ENCODE measurements at places on chromosomes 1 and 21.

DNA sequence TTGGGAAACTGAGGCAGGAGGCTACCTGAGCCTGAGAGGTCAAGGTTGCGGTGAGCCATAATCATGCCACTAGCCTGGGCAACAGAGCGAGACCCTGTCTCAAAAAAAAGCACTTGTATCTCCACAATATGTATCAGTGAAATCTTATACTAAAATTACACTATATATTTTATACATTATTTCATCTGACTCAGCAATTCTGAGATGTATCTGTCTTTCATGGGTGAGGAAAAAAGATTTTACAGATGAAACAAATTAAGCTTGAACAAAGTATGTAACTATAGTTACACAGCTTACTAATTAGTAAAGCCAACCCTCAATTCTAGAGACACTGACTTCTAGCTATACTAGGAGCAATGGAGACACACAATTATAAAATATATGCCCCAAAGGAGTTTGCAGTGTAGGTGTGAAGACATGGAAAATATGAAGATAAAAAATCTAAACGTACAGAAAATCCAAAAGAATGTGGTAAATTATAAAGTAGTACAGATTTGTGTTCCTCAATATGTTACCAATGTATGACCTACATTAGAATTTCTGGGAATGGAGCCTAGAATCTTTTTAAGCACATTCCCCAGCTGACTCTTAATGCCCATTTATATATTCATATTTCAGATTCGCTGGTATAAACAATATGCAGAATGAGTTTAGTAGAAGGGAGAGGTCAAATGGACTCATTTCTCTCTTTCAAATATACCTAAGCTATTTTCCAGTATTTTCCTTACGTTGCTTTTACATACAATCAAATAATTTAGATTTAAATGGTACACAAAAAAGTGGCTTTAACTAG lies 14.6 kb downstream of the GTF2B start:
- no peak for DNase-seq

DNA sequence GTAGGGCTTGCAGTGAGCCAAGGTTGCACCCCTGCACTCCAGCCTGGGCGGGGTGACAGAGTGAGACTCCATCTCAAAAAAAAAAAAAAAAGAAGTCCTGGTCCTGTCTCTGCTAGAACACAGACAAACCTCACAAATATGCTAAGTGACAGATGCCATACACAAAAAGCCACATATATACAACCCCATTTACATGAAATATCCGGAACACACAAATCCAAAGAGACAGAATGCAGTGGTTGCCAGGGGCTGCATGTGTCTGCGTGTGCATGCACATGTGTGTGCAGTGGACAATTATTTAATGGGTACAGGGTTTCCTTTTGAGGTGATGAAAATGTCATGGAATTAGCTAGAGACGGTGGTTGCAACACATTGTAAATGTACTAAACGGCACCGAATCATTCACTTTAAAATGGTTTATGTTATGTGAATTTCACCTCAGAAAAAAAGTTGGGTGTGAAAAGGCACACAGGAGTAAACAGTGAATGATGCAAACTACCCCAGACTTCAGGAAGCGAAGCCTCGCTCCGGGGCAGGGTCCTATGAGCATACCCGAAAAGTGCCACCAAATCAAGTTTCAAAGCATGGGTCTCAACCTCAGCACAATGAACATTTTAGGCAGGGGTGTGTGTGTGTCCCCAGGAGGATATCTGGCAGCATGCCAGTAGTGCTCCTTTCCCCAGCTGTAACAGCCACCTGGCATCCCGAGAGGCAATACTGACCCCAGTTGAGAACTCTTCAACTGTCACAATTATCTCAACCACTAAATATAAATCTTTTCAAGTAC lies 48.3 kb downstream of the GNB1 start:
- DNase-seq: no peak

DNA sequence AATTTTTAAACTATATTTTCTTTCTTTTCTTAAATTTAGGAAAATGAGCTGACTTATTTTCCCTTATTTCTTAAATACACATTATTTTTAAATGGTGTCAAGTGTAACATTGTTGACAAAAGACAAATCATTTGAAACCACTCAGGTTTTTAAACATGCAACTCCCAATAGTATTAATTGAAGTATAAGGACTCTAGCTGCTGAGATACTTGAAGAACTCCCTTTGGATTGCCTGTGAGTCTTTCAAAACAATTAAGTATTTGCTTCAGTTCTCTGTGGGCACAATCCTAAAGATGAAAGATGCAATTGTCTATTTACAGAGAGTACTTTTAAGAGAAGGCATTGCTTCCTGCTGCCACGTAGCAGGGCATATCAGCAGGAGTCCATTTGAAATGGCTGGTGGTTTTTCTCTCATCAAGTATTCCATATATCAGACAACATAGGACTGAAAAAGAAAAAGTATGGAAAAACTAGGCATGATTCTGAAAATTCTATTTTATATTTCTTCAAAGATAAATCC lies 373.4 kb downstream of the NEGR1 start:
- no peak for DNase-seq

- peak; percentile 39 for DNase-seq
Observed at GRCh38 chr1:204363335-204364114, 3.8 kb upstream of the PLEKHA6 start.

GRCh38 chr1:51488372-51489050 lies 30.6 kb downstream of the EPS15 start:
- DNase-seq: no peak

DNA sequence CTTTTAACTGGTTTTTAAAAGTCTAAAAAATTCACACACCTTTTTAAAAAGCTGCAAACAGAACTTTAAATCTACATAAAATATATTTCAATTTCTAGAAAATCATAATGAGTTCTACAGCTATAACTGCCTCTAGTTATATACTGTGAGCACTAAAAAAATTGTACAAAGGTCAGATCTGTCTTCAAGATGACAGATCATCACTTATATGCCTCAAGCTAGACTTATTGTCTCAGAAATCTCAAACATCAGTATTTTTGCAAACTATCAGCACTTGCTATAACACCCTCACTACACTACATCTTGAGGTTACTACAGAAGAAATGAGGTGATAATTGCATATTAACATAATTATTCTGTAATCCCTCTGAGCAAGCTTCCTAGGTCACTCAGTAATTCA lies 76.5 kb downstream of the ZNF644 start:
- DNase-seq: no peak

DNA sequence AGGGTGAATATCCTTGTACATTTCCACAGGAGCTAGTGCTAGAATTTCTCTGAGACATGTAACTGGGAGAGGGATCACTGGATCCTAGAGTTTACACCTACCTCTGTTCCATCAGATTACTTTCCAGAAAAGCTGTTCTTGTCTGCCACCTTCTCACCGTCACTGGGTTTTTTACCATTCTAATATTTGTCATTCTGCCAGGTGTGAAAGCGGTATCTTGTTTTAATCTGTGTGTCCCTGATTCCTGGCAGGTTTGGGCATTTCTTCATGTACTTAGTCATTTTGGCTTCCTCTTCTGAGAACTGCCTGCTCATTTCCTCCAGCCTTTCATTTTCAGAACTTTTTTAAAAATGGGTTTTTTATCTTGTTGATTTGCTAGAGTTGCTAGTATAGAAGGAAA lies 5.1 kb downstream of the PMF1 start:
- DNase-seq: no peak

DNA sequence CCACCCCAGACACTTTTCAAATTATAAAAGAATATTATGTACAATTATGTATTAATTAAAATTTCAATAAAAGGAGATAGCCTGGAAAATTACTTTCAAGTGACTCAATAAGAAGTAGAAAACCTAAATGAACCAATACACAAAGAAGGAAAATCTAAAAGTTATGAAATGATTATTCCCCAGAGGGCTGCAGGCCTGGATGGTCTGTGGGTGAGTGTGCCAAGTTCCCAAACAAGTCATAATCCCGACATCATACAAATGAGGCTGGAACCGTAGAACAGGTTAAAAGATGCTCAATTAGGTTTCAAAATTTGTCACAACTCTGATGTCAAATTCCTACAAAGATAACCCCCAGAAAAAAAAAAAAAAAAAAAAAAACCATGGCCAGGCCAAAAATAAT lies 12.7 kb downstream of the SPATC1L start:
- no peak for DNase-seq

GRCh38 chr1:10617931-10618885 lies 143.5 kb downstream of the PEX14 start:
- no peak for DNase-seq

DNA sequence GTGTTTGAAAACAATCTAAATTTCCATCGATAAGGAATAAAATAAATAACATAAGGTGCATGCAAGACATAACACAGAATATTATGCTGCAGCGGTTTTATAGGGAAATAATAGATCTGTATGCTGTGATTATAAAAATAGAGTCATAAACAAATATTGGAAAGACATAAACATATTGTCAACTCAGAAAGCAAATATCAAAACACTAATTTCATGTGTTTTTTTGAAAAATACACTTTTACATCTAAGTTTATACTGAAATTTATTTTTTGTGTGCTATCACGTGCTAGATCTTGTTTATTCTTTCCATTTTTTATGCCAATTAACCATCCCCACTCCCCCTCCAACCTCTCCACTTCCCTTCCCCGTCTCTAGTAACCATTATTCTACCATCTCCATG lies 9.4 kb downstream of the OR6K3 start:
- DNase-seq: no peak

- no peak for DNase-seq
Observed at GRCh38 chr1:17207046-17207445, 2.1 kb downstream of the PADI1 start.

- no peak for DNase-seq
Observed at GRCh38 chr1:10980841-10981727, 31.4 kb upstream of the TARDBP start.

GRCh38 chr1:185581020-185581419 lies 153.2 kb upstream of the HMCN1 start:
- DNase-seq: no peak

DNA sequence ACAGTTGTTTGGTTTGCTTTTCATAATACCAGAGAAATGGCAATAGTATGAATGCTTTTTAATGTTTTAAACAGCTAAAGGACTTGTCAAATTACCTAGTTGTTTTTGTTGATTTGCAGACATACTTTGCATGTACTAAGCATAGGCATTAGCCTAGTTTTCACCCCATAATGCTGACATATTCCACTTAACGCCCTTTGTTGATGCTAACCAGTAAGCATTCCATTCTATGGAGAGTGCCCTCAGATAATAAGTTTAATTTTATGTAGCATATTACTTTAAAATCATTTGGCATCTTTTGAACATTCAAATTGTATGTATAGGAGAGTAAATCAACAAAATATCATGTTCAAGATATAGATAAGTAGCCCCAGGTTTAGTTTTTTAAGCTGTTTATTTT lies 32.5 kb downstream of the RGS21 start:
- no peak for DNase-seq

DNA sequence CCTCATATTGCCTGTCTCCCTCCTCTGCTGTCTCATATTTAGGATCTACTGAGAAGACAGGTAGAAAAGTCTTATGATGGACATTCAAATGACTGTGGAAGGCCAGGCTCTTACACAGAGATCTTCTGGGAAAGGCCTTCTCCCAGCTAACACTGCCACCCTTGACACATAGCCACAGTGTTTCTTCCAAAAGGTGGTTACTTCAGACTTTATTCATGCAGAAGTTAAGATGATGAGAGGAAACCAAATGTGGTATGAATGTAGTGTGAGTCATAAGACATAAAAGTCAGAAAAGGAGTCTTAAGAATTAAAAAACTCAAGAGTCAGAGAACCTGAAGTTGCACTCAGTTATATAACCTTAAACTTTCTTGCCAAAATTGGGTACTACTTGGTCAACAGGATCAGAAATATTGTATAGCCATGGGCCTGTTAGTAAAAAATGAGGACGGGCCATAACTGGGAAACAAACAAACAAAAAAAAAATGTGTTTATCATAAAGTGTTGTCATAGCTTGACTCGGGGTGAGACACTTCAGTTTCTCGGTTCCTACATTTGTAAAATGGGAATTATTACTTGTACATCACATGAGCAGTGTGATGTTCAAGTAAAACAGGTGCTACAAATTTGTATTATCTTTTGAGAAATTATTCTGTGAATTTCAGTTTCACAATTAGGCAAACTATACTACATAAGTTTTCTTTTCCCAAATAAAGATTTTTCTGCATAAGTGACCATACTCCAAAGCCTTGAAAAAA lies 1.2 kb upstream of the DENND1B start:
- no peak for DNase-seq

DNA sequence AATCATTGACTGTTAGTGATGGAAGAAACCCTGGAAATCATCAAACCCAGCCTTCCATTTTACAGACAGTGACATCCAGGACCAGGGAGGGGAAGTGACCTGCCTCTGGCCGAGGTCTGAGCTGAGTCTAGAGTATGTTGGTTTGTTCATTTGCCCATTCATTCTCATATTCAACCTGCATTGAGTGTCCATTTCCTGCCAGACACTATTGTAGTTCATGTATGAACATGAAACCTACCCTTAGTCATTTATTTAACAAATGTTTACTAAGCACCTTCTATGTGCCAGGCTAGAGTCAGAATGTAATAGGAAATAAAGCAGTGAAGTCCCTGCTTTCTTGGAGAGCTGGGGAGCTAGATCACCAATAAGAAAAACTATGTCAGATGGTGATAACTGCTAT lies 51.3 kb downstream of the KCND3 start:
- no peak for DNase-seq

DNA sequence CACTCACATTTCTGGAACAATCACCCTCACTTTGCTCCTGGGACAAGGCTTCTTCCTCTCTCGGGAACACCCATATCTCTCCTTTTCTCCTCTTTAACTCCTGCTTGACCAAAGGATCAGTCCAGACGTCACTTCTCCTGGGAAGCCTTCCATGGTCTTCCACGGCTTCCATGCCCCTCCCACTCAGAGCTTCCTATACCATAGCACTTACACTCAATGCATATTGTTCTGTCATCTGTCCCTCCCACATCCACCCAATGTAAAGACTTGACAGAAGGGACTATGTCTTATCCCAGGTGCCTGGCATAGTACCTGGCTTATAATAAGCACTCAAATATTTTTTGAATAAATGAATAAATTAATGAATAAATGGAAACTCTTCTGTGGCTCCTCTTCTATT lies 28.2 kb downstream of the CD34 start:
- DNase-seq: no peak

DNA sequence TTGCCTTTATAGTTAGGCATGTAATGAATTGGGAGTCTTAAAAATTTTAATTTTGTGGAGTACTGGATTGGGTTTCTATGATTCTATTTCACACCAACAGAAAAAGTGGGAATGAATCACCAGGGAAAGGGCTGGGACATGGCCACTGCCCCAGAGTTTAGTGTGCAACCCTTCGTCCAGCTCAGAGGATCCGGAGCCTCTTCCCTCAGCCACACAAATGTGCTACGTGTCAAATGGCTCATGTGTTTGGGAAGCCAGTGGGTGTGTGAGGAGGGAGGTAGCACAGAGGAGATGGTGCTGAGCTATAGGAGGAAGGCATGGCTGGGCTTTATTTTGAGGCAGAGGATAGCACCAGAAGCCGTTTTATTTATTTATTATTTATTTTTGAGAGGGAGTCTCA lies 247.3 kb downstream of the SIPA1L2 start:
- DNase-seq: no peak

GRCh38 chr1:181514298-181515290 lies 31.3 kb downstream of the CACNA1E start:
- DNase-seq: peak; percentile 79

GRCh38 chr1:62269851-62270495 lies 49.3 kb downstream of the KANK4 start:
- no peak for DNase-seq

Measured in NCI-H1417 treated with DMSO at 0.1 percent for 48 hours (cell line).